C1 segment of cervical spinal cord (tissue), 14 donors: ENCODE measurements at places on chromosomes 7 and 10.

DNA sequence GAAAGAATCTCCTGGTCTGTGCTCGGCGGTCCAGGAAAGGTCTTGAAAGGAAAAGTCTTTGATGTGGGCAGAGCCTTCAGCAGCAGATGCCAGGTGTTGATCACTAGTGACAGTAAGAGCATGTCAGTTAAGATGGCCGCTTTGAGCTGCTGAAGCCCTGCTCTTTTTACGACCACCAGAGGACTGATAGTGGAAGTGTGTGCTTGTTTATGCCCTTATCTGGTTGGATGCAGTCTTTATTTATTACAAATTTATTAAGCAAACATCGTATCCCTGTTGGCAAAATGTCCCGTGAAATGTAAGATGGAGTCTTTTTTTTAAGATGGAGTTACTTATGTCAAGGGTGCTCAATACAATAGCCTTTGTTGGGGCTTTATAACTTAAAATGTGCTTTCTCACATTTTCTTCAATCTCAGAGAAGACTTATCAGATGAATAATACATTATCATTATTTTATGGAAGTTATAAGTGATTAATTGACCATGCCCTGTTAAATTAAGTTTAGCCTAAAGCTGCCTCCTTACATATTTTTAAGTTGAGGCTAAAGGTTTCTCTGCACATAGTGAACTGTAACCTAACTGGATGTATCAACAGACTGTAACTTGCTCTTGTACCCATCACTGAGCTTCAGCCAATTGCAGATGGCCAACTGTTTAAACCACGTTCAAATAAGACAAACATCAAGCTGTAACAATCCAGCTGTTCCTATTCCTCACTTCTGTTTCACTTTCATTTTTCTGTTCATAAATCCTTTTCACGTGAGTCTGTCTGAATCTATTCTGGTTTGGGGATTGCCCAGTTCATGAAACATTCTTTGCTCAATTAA lies 97.4 kb upstream of the PIK3CG start:
- DNase-seq: no peak

GRCh38 chr7:73423519-73424488 lies 9.8 kb upstream of the FZD9 start:
- DNase-seq: peak; percentile 16

DNA sequence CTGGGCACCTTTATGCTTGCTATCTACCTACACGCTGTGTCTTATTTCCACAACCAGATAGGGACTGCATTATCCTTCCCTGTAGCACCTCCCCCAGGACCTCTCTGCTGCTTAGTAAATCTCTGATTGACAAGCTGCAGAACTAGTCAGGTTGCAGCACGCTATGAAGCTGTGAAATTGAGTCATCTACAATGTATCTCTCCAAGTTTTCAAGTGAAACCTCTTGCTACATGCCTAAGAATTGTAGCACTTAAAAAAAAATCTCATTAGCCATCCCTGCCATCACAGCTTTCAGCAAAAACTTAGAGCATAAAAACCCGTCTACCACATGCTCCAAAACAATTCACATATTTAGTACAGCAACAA lies 69.7 kb upstream of the FGFR2 start:
- no peak for DNase-seq

- DNase-seq: no peak
Measured at GRCh38 chr10:70584909-70585544, 17.5 kb downstream of the PRF1 start.

GRCh38 chr10:130545122-130545521 lies 408.9 kb downstream of the GLRX3 start:
- DNase-seq: no peak

- DNase-seq: no peak
Measured at GRCh38 chr7:106793015-106793975, 71.8 kb upstream of the PIK3CG start.

DNA sequence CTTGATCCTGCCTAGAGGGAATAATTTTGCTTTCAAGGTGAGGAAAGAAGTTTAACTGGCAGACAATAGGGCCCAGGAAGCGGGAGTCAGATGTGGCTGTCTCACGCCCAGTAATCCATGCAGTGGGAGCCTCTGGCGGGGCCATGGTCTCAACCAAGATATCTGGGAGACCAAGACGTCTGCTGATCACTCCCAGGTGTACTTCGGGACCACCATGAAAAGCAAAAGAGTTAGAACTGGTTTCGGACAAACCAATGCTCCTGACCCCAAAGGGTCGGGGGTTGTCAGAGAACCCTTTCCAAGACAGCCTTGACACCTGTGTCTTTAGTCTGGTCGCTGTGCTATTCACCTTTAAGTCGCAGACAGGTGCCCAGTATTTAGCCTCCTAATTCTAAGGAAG lies 256.9 kb upstream of the MBL2 start:
- DNase-seq: no peak

DNA sequence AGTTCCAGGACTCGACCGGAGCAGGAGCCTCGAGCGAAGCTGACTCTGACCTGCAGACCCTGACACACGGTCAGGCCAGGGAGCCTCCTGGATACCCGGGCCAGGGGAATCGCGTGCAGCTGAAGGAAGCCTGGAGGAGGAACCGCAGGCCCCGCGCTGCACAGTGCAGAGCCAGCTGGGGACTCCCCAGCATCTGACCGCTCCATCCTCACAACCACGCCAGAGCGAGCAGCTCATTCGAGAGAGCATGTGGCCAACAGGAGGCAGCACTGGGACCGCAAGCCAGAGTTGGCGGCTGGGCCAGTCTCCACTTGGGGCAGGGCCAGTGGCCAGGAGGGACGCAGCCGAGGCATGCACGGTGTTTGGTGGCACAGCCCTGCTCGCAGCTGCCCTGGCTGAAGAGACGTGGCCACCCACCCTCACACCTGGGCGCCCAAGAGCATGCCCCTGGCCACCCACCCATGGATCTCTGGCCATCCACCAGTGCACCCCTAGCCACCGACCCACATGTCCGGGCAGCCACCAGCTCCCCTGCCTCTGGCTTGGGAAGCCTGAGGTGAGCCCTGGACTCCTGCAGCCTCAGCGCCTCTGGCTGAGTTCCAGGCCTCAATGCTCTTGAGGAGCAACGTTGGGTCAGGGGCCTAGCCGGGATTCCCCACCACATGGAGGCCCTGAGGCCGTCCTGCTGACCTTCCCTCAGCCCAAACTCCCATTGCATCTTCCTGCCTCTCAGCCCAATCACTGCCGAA lies 213.9 kb downstream of the ELFN1 start:
- no peak for DNase-seq

DNA sequence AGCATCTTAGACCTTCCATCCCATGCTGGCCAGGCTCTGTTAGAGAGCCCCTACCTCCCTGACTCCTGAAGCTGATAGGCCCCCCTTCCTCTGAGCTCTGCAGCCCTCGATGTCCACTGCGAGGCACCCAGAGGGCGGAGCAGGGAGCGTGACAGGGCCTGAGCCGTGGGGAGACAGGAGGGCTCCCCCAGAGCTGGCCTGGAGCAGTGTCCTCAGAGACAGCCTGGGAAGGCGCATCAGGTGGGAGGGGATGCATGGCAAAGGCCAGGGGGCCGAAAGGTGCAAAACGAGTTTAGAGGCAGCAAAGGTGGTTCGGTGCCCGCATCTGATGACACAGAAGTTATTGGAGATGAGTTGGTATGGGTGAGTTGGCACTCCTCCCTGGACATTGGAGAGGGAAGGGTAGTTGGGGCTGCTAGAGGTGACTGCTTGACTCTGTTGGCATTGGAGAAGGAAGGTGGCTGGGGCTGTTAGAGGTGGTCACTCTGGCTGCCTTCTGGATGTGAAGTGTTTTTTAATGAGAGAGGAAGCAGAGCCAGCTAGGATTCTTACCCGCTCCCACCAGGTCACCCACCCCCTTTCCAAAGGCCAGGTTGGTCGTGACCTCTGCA lies 53.1 kb downstream of the PRF1 start:
- no peak for DNase-seq

DNA sequence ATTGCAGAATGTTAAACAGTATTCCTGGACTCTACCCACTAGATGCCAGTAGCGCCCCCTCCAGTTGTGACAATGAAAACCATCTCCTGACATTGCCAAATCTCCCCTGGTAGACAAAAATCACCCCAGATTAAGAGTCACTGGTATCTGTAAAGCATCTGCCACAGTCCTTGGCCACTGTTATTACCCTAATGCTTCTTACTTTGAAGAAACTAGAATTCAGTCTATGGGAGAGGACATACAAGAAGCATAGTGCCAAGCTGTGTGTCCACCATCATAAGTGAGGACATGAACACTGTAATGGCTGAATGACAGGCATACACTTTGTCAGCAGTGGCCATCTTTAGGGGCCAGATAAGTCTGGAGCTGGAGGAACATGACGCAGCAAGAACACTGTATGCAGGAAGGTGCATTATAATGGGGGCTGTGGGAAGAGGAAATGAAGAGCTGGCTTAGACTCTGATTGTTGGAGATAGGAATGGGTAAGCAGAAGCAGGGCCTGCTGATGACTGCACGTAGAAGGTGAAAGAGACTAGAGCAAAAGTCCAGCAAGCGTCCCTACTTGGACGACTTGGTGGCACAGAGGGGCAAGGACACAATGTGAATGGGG lies 32.5 kb downstream of the CBX3 start:
- no peak for DNase-seq

DNA sequence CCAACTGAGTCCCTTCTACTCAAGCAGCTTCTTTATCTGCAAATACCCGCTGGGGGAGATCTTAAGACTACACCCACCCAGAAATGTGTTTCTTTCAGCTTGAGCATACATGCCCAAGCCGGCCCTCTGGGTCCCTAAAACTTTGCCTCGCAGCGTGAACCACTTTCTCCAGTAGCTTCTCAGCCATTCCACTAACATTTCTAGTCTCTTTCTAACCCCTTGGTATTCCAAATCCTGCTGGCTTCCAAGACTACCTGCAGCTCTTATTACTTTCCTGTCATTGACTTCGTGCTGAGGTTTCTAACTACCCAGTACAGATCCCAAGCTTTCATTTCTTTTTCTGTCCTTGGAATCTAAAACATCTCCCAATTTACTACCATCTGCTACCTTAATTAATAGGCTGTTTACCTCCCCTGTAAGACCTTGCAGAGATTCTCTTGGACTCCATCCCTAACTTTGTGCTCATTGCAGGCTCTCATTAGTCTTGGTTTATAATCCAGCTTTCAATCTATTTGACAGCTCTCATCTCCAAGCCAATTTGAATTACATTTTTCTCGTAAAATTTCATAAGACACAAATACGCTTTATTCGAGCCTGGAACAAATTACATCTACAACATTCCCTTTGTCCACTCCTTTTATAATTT lies 153.6 kb downstream of the FGFR2 start:
- no peak for DNase-seq

- DNase-seq: no peak
Measured at GRCh38 chr10:122984708-122985107, 4.5 kb downstream of the PSTK start.

DNA sequence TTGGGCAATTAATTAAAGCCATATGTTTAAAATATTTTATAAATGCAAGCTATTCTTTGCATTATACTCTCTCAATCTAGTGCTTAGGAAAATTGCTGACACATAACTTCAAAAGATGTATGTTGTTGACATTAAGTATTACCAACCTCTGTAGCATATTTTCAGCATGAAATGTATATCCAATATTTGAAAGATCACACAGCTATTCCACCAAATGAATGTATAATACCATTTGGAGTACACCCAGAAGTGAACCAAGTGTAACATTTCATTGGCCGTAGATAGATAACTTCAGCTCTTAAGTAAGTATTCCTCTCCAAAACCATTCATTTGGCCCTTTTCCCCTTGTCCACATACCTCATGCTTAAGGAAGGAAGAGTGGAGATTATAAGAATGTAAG lies 104.6 kb downstream of the HECTD2 start:
- no peak for DNase-seq

DNA sequence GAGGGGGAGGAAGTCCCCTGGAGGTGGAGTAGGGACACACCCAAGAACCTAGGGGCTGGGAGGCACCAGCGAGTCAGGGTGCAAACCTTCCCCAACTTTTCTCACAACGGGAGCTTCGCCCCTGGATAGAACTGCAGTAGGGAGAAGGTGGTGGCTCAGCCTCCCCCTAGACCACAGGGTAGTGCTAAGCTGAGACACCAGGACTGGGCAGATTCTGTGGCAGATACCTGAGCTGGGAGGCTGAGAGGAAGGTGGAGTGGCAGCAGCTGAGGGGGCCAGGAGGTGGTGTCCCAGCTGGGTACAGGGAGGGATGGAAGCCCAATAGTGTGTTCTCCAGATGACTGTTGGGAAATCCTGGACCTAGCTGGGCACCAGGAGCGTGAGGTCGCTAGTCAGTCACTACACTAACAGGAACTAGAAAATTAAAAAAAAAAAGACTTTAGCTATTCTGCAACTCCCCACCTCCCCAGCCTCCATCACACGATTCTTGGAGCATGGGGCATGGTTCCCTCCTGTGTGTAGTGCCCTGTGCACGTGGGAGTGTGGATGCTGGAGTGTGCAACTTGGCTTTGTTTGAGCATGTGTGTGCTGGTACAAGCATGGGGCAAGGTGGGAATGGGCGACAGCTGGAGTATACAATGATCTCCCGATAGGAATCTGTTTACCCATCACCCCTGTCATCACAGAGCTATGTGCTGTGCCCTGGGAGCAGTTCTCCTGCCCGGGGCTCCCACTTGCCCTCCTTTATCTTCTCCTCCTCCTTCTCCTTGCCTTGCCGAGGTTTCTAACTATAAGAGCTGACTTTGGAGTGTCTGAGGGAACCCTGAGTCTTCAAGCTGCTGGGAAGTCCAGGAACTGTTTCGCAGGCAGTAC lies 8.8 kb upstream of the TRPV6 start:
- DNase-seq: no peak

DNA sequence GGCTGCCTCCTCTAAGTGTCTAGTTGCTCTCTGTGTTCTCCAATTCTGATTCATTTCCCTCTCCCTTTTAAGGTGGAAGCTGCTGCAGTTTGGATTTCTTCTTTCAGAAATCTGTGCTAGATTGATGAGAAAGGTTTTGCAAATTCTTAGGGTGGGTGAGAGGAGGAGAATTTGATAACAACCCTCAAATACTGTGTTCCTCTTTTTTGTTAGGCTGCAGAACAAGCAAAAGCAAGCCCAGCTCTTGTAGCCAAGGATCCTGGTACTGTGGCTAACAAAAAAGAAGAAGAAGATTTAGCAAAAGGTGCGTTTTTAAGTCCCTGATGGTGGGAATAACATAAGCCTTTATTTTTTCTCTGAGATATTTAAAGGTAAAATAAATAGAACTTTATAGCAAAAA lies 49.1 kb downstream of the STAM start:
- DNase-seq: no peak

GRCh38 chr7:139829775-139830117 lies 682 bp downstream of the TBXAS1 start:
- DNase-seq: no peak

GRCh38 chr7:137587326-137587725 lies 243.8 kb upstream of the PTN start:
- DNase-seq: no peak
